ENCODE measurements at places on chromosomes 7 and 10.

DNA sequence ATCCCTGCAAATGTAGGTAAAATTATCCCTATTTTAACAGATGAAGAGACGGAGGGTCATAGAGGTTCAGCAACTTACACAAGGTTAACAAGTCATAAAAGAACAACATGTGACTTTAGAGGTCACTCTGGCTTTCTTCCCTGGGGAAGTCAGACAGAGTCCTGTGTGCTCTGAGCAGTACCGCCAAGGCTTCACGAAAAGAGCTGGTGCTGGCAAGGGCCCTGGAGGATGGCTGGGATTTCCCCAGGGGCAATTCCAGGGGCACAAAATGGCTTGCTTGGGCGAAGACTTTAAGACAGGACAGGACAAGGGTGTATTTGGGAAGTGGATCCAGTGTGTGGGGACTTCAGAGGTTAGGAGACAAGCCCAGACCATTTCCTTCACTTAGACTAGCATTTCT, 144.1 kb downstream of the PIP4K2A start:
- no peak for DNase-seq

GRCh38 chr10:3071405-3072198, 4.3 kb downstream of the PFKP start:
- DNase-seq = peak; percentile 74

GRCh38 chr10:6530211-6530840, 49.8 kb downstream of the PRKCQ start:
- peak; percentile 79 for DNase-seq

- DNase-seq = no peak
Observed at GRCh38 chr10:30127120-30127541, 67.7 kb upstream of the JCAD start.

- no peak for DNase-seq
Observed at GRCh38 chr10:101287183-101287996, 58.1 kb upstream of the LBX1 start.

GRCh38 chr7:158000160-158000559, 587.5 kb downstream of the PTPRN2 start:
- DNase-seq = no peak

DNA sequence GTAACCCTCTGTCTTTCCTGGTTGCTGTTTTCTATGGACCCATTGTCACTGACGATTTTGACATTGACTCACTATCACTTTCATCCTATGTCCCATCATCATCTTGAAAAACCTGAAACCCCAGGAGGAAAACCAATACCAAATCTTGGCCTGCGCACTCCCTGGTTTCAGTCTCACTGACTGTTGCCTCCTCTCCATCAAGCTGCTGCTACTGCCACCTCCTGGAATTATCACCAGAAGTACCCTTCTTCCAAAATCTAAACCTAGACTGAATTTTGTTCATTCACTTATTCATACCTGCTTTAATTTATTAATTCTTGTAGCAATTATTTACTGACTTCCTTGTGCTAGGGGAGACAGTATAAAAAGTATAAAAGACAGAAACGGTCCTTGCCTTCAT, 44.5 kb upstream of the ACBD5 start:
- peak; percentile 54 for DNase-seq

DNA sequence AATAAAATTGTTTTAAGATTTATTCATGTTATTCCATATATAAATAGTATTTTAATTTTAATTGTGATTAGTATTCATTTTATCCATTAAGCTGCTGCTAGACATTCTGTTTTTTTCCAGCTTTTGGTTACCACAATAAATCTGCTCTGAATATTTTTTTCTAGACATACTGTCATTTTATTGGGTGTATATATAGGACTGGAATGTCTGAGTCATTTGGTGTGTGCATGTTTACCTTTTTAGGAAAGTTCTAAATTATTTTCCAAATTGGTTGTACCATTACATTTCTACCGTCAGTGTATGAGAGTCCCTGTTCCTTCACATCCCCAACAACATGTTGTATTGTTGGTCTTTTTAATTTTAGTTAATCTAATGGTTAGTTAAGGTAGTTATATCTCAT, 1138.1 kb downstream of the REEP3 start:
- no peak for DNase-seq

GRCh38 chr10:18497806-18498369, 153.5 kb downstream of the NSUN6 start:
- DNase-seq = no peak

DNA sequence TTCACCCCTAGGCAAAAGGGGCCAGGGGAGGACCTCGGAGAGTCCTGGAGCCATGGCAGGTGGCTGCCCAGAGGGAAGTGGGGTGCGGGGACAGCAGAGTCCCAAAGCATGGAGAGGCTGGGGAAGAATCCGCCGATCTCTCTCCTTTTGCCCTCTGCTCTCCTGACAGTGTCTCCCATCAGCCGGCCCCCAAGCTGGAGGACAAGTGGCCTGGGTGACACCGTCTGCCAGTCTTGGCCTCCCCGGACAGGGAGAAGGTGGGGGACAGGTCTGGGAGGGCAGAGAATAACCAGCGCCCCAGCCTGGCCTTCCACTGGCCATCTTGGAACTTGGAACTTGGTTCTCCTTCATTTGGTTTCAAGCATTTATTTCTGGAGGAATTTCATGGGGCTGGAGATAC, 77.9 kb downstream of the CAMK1D start:
- no peak for DNase-seq

GRCh38 chr7:129055294-129055816, 444 bp upstream of the TNPO3 start:
- no peak for DNase-seq

DNA sequence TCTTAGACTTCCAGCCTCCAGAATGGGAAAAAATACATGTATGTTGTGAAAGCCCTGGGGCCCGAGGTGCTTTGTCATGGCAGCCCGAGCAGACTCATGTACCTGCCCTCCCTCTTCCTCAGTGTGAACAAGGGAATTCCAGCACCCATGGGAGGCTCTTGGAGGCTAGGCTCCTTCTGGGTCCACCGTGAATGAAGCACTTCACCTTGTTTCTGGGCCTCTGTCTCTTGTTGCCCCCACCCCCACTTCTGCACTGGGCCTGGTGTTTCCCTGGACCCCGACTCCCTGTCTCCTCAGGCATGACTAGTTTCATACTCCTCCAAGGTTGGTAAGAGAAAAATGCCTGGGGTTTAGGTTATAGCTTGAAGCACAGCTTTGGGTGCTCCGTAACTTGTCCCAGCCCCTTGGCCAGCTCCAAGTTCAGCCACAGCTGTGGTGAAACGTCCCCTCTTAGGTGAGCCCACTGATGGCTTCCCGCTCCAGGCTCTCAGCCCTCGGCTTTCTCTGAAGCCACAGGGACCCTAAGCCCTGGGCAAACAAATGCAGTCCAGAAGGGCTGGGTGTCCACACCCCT, 30.2 kb upstream of the ARHGAP22 start:
- no peak for DNase-seq

DNA sequence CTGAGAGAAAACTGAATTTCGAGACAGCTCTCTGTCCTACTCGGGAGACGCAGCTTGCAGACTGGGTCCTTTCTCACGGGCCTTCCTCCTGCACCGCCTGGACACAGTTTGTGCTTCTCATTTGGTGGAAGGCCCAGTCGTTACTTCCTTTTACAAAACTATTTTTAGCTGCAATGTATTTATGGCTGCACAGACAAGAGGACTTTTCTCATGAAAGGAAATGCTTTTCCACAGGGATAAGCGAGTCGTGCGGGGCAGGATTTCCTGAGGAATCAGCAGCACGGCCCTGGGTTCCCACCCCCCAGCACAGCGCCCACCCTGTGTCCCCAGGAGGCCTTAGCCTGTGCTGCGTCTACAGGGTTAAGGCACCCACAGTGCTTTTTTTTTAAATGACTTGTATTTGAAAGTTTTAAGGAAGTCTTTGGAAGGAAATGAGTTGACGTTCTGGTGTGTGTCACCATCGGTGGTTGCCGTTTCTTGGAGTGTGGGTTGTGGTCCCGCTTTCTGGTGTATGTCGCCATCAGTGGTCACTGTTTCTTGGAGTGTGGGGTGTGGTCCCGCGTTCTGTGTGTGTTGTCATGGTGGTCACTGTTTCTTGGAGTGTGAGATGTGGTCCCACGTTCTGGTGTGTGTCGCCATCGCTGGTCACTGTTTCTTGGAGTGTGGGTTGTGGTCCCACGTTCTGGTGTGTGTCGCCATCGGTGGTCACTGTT, 50.9 kb downstream of the INPP5A start:
- DNase-seq = peak; percentile 25

GRCh38 chr7:18941207-18941606, 176.2 kb downstream of the TWIST1 start:
- no peak for DNase-seq

- no peak for DNase-seq
Observed at GRCh38 chr10:101005361-101005760, 5.8 kb downstream of the LZTS2 start.

- no peak for DNase-seq
Observed at GRCh38 chr10:51047857-51048256, 26.4 kb upstream of the PRKG1 start.

- DNase-seq = no peak
Observed at GRCh38 chr7:14271441-14271840, 282.0 kb upstream of the ETV1 start.

- no peak for DNase-seq
Observed at GRCh38 chr7:29199776-29200175, 5.2 kb downstream of the CHN2 start.

- no peak for DNase-seq
Observed at GRCh38 chr10:118910702-118911101, 118.8 kb upstream of the NANOS1 start.

GRCh38 chr10:3122486-3123205, 49.9 kb downstream of the PITRM1 start:
- no peak for DNase-seq
